ENCODE measurements at places on chromosomes 7 and 10. TPM values are rescaled to one million over a fixed set of nuclear protein-coding genes. Genes with fewer than 3 reads are reported as not detected.

Gene LLCFC1
- total RNA-seq = not detected

Gene CYP2W1
- total RNA-seq = 24.0 TPM

DNA sequence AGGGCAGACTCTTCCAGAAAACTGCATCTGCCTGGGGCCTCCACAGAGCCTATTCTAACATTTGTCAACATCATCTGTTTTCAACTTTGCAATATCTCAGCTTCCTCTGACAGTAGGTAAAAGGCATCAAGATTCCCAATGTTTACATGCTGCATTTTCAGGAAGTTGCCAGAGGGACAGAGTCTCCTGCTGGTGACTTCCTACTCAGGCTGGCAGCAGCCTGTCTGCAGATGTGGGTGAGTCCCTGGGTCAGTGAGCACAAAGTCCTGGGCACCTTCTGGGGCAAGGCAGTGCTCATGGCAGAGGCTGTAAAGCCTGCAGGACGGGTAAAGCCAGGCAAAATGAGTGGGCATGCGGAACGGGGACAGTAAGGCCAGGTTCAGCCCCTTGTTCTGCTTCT is 69.4 kb downstream of the EBF3 start:
- no peaks in the 10 kb centered on the region for H3K4me1 ChIP-seq
- DNase-seq = no peak
- no peak overlapping the region for H3K4me3 ChIP-seq
- peaks cover 1% of the 10 kb centered on the region for H3K27me3 ChIP-seq
- H3K27ac ChIP-seq = no peak overlapping the region
- H3K36me3 ChIP-seq = no peaks in the 10 kb centered on the region

Gene OR2A1
- total RNA-seq = not detected

All from Caco-2 (cell line).